SJSA1 (cell line): ENCODE measurements at places on chromosomes 5 and 9.

DNA sequence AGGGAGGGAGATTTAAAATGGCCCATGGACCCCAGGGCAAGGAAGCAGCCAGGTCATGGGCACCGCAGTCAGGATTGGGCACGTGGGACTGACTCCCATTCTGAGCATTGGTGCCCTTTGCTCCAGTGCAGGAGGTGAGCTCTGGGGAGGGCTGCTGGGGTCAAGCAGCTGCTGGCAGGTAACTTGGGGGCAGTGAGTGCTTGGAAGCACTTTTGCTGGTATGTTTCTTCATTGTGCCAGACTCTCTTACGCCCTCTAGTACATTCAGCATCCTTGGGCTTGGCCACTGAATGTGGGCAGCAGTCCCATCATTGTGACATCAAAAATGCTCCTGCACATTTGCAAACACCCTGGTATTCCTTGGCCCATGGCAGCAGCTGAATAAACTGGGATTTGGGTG, 32.7 kb downstream of the PRRC2B start:
- no peak for DNase-seq

DNA sequence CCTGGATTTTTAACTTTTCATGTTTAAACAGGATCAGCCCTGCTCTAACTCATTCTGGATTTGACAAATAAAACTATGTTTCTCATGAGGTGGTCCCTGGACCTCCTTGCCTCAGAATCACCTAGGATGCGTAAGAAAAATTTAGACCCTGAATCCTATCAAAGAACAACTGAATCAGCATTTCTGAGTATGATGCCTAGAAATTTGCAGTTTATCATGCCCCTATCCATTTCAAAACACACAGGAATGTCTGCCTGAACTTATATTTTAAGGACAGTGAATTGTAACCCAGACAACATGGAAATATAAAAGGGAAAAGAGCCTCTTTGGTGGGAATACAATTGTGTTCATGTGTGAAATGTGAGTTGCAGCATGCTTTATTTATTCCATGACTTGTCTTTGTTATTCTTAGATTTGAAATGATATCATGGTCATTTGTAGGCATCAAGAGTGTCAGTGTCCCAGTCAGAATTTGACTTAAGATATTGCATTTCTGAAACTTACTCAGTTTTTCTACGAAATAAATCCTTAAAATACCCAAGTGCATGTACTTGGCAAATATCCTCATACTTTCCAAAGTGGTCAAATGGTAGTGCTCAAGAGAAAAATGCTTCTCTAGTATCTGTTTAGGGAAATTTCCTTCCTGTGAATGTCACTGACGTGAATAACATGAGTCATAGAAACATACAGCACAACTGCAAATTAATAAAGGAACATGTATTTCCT, 144.3 kb downstream of the GIN1 start:
- no peak for DNase-seq

- no peak for DNase-seq
Observed at GRCh38 chr5:33479311-33479710, 38.5 kb downstream of the TARS1 start.

- DNase-seq: peak; percentile 66
Observed at GRCh38 chr5:154220625-154221024, 30.1 kb downstream of the GALNT10 start.

DNA sequence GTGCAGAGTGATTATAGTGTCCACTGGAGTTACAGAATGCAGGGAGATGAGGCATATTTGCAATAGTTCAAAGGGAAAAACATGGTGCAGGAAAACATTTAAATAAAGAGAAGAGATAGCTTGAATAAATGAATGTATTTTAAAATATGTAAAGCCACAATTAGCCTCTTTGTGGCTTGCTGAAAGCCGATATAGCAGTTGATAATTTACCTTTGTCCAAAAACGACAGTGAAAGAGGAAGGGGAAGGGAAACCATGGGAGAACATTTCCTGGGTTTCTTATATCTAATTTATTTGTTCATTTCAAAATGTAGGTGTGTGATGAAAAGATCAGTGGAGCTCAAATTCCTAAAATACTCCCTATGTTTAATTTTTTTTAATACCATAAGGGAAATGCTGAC, 156.1 kb downstream of the DENND1A start:
- no peak for DNase-seq

DNA sequence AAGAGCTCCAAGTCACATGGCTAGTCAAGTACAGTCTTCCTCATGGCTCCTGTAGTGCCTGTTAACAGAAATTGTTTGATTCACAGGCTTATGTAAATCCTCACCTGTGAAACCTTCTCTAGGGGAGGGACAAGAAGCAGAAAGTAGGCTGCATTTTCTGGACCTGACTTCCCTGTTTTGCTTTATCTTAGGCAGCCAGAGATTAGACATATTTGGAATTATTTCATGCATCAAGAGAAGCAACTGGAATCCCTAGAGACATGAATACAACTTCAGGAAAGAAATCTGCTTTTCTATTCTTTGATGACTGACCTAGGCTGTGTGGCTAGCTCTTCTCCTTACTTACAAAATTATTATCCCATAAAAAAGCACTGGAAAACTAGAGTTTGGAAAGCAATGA, 52.3 kb downstream of the CAST start:
- DNase-seq: no peak

DNA sequence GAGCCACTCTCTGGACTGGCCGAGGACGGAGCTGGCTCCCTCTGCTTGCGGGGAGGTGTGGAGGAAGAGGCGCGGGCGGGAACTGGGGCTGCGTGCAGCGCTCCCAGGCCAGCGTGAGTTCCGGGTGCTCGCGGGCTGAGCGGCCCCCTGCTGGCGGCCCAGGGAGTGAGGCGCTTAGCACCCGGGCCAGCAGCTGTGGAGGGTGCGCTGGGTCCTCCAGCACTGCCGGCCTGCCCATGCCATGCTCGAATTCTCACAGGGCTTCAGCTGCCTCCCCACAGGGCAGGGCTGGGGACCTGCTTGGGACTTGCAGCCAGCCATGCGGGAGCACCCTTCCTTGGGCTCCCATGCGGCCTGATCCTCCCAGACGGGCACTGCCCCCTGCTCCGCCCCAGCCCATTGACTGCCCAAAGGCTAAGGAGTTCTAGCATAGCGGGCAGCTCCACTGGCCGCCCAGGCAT, 416.9 kb downstream of the MRPS30 start:
- no peak for DNase-seq

GRCh38 chr9:116152941-116153764, 438 bp upstream of the PAPPA start:
- DNase-seq: peak; percentile 50

GRCh38 chr9:101530076-101530711, 3.5 kb upstream of the RNF20 start:
- DNase-seq: peak; percentile 62

DNA sequence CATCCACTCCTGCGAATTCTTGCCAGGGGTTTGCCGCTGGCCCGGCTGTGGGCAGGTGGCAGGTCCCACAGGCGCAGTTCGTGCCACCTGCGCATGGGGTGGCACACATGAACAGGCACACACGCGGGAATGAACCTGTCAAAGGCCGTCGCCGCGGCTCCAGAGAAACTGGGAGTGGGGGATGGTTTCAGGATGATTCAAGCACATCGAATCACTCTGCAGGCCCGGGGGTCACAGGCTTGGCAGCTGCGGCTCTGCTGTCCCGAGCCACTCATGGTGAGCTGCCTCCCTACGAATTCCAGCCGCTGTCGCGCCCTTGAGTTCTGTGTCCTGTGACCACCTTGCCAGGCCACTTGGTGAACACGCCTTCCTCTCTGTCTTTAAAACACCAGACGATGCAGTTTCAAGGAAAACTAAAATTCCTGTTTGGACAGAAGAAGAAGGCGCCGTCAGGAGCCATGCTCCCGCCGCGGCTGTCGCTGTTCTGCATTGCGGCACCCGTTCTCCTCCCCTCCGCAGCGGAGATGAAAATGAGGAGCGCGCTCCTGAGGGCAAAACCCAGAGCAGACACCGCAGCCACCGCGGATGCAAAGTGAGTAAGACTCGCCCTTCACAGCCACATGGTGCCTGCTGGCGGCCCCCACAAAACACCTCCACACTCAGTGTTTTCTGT, 15.4 kb upstream of the EXOC3 start:
- DNase-seq: peak; percentile 44
